ENCODE measurements at places on chromosomes 4 and X.

DNA sequence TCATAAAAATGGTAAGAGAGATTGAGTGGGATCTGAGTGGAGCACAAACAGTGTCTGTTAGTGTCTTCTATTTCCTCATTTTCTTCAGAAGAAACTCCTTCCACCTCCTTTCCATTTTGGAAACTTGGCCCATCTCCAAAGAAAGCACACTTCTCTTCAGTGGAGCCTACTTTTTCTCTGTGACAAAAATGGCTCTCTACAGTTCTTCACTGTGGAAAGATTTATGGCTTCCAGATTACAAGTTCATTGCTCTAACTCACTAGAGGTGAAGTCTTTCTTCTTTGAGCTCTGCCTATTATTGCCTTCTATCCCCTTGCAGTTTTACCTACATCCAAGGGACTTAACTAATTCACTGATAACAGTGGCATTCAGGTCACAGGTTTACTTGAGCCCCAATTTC is 325.8 kb downstream of the ANTXR2 start:
- no peak for DNase-seq

GRCh38 chrX:134528960-134529359 is 69.0 kb downstream of the HPRT1 start:
- no peak for DNase-seq

GRCh38 chrX:1860936-1861594 is 246.2 kb downstream of the ASMT start:
- no peak for DNase-seq

DNA sequence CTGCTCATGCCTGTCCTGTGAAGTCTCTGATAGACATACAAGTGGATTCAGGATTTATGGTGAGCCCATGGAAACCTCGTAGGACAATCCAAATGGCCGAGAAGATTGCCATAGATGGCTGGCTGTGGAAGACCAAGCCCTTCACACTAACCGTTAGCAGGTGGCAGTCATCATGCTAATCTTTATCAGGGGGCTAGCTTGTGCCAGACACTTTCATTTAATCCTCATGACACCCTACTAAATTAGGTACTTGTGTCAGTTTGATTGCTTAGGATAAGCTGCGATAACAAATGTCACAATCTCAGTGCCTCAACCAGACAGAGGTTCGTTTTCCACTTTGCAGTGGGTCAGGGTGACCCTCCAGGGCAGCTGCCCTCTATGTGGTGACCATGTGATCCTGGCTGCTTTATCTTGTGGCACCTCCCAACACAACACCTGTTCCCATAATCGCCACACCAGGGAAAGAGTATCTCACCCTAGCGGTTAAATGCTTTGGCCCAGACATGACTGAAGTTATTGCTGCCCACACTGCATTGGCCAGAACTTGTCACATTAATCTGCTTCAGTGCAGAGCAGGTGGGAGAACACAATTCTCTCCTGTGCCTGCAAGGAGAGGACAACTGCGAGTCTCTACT is 60.8 kb downstream of the REPS2 start:
- DNase-seq = no peak

- no peak for DNase-seq
Observed at GRCh38 chrX:11647138-11647537, 18.6 kb downstream of the ARHGAP6 start.

DNA sequence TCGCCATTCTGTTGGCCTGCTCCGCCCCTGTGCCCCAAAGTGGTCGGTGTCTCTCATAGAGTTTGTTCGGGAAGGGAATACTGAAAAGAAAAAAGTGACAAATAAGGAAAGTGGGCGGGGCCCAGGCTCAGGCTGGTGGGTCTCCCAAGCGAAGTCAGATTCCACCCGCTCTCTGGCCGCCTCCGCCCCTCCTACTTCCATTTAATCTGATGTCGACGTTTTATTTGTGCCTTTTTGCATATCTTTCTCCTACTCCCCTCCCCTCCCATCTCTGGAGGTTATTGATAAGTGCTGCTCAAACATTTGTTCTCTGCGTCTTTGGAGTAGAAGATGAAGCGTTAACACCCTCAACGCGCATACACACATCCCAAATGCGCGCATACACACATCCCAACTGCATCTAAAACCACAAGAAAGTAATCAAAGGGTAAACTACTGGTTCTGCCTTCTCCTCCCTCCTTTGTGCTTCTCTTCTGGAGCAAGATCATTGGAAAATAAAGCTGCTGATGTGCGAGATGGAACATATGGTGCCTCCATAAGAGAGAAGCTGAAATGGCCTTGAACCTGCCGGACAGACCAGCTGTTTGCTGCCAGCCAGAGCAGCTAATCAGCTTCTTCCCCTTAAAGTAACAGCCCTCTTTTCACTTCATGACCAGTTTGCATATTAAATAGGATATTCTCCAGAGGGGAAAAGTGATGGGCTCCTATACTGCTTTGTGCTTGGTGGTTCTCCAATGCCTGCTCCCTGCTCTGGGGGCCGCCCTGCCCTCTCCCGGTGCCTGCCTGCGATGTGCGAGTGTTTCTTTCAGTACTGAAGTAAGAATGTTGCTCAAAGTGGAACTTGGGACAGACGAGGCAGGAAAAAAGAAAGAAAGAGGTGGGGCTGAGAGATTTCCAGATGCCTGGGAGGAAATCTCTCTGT is 3.1 kb downstream of the MAMLD1 start:
- no peak for DNase-seq

All from T-helper 17 cell (primary cell).